A549 treated with CORT108297 at 1 μM for 4 hours (cell line): ENCODE measurements at places on chromosomes 5 and 9. TPM values are rescaled to one million over a fixed set of nuclear protein-coding genes. Genes with fewer than 3 reads are reported as not detected.

The OXCT1 gene
- 2.4 to 3.4 TPM (median 2.8 TPM) in 5 replicates for total RNA-seq

The CCNH gene
- 39.4 to 58.2 TPM (median 40.8 TPM) in 5 replicates for total RNA-seq

The HBEGF gene
- 5.8 to 8.9 TPM (median 6.3 TPM) in 5 replicates for total RNA-seq

The GRM6 gene
- not detected in 5 replicates for total RNA-seq

The PJA2 gene
- total RNA-seq, result 13.0 to 22.0 TPM (median 17.3 TPM) in 5 replicates
